ENCODE measurements at places on chromosomes 7 and 10.

DNA sequence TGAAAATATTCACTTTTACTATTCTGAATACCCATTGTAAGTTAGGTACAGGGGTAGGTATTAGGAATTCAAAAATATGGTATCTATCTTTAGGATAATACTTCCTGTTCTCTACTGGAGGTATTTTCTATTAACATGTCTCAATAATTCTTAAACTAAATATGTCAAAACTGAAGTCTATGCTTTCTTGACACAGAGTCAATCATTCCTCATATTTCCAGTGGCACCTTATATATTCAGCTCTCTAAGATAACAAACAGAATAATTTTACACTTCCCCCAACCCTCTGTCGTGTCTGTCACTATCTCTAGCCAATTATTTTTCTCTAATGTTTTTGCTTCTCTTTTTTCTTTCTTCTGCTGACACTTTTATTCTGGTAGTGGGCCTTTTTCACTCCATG lies 138.9 kb downstream of the TMEM26 start:
- no peak for DNase-seq

DNA sequence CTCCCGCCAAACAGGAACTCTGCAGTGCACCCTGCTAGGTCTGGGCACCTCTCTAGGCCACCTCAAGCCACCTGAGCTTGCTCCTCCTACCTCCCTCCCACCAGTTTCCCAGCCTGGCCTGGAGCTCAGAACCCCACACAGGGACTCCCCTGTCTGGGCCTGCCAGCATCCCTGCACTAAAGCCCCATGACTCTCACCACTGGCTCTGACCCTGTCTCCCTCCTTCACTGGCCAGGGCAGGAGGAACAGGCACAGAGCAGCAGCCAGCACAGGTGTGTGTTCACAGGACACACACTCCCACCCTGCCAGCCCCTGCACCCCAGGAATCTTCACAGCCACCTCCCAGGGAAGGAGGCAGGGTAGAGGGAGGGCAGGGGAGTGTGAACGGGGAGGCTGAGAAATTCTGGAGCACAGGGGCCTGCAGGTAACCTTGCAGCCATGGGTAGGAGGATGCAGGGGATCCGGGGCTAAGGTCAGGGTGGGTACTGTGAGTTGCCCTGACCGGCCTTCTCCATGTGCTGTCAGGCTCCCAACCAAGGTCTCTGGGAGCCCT lies 13.9 kb upstream of the ANTXRL start:
- DNase-seq: no peak

DNA sequence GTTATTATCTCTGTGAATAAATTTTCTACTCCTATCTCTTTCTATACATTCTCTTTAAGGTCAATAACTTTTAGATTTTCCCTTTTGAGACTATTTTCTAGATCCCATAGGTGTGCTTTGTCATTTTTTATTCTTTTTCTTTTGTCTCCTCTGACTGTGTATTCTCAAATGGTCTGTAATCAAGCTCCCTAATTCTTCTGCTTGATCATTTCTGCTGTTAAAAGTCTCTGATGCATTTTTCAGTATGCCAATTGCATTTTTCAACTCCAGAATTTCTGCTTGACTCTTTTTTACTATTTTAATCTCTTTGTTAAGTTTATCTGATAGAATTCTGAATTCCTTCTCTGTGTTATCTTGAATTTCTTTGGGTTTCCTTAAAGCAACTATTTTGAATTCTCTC lies 78.2 kb downstream of the THNSL1 start:
- no peak for DNase-seq

DNA sequence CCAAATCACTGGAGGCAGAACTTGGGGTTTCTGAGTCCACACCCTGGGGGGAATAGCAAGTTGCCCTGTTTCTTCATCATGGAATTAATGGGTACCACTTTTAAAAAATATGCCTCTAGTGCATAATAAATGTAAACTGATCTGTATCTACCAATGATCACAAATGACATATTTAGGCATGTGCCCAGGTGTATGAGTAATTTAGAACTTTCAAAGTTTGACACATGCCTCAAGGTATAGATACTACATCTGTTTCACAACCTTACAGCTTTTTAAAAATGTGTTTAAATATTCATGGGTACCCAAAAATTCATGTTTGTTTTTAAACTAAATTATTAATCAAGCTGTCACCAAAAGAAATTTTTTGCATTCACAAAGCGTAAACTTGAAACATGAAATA lies 226.0 kb downstream of the KIAA1217 start:
- DNase-seq: no peak

- no peak for DNase-seq
Observed at GRCh38 chr7:141685285-141686023, 16.5 kb downstream of the DENND11 start.

GRCh38 chr10:58968389-58968755 lies 208.1 kb upstream of the PHYHIPL start:
- no peak for DNase-seq

DNA sequence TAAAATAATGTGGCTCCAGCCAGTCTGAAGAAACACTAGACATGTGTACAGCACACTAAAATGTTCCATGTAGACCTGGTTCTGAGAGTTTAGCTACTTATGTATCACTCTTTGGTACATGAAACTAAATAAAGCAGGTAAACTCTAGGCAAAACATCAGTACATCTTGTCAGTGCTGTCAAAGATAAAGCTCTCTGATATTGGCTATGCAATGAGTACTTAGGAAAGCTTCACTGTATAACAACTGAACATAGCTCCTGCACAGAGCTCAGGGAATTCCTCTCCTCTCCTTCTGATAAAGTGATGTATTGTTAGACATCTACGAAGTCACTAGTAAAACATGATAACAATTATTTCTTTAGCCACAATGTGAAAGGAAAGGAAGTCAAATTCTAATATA lies 3.5 kb downstream of the LRRN3 start:
- DNase-seq: no peak

DNA sequence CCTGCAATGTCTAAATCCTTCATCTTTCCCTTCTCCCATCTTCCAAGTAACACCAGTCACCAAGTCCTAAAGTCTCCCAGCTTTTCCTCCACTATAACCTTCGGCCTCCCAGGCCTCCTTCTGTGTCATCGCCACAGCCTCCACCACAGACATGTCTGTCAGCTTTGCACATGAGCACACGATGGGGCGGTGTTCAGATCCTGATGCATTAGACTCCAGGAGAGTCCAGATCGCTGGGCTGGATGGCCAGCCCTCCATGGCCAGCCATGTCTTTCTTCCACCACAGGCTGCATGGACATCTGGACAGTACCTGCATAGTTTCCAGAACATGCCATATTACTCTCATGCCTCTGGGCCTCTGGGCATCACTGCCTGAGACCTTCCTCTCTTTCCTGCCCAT lies 974.2 kb upstream of the ZNF722 start:
- no peak for DNase-seq

DNA sequence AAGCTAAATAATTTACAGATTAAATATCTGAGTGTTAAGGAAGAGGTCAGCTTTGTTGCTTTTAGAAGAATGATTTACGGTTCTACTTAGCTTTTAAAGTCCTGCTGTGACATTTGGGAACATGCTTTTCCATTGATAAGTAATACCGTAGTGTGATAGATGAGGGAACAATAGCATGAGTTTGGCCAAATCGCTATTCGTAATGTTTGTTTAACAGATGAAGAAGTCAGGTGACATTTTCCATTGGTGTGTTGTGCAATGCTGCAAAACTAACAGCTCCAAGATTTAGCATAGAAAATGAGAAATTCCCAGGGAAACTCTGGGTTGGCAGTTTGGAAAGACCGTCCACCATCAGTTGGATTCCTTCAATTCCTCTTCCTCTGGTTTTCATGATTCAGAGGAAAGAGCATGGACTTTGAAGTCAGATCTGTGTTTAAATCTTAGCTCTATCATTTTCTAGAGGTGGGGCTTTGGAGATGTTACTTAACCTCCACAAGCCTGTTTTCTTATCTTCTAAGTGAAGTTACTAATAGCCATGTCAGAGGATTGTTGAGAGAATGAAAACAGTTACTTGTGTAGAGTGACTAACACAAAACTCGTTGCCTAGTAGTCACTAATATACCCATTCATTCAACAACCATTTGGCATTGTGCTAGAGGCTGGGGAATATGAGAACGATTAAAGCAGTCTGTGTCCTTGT lies 140.4 kb upstream of the BMPER start:
- DNase-seq: no peak

GRCh38 chr7:66847879-66848790 lies 72.9 kb upstream of the TMEM248 start:
- no peak for DNase-seq

DNA sequence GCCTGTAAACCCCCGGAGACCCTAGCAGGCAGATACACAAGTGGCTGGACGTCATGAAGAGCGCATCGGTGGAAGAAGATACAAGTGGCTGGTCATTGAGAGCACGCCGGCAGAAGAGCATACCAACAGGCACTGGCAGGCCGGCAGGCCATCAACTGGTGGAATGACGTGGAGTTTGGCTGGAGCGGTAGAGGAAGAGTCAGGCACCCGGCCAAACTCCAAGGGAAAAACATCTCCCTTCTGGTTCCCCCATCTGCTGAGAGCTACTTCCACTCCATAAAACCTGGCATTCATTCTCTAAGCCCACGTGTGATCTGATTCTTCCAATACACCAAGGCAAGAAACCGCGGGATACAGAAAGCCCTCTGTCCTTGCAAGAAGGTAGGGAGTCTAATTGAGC lies 113.4 kb upstream of the NPSR1 start:
- no peak for DNase-seq

DNA sequence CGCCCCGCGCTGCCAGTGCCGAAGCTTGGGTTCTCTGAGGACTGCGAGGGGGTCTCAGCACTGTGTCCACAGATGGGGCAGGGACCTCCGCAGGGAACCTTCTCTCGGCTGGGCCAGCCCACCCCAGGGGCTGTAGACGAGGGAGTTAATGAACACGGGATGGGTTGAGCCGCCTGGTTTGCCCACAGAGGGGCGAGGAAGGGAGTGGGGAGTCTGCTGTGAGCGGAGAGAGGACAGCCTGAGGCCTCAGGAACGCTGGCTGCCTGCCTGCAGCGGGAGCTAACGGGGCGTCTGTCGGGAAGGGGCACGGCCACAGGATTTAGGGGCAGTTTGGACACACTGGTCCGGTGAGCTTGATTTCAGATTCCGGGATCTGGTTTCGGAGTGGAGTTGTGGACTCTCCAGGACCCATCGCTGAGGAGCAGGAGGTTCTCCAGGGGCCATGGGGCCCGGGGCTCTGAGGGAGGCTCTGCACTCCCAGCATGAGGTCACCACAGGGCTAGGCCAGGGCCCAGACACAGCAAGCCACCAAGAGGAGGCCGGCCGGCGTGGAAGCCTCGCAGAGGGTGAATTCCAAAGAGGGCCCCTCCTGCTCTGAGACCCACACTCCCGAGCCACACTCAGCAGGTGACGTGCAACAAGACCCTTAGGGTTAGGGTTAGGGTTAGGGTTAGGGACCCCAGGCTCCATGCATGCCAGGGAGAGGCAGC lies 19.0 kb upstream of the FAM20C start:
- DNase-seq: no peak

- no peak for DNase-seq
Observed at GRCh38 chr10:67770537-67770936, 67.5 kb downstream of the DNAJC12 start.

GRCh38 chr10:97748116-97748515 lies 11.2 kb downstream of the ZFYVE27 start:
- no peak for DNase-seq

DNA sequence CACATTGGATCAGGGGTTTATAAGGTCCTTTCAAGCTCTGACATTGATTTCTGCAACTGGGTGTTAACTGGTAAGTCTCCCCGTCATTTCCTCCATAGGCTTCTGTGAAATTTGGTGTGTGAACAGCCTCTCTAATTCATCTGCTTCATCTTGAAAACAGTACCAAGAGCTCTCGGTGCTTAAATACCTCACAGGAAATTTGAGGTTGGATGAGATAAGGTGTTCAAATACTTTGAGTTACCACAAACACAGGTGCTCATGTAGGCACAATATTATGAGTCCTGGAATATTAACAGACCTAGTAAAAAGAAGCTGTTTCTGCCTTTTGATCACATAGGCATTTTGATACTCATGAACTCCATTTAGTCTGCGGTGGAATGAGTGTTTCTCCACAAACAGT lies 85.2 kb downstream of the RTKN2 start:
- no peak for DNase-seq

GRCh38 chr7:76283254-76284159 lies 19.0 kb upstream of the HSPB1 start:
- DNase-seq: no peak

GRCh38 chr7:76397409-76398183 lies 11.9 kb downstream of the SSC4D start:
- DNase-seq: peak; percentile 32

DNA sequence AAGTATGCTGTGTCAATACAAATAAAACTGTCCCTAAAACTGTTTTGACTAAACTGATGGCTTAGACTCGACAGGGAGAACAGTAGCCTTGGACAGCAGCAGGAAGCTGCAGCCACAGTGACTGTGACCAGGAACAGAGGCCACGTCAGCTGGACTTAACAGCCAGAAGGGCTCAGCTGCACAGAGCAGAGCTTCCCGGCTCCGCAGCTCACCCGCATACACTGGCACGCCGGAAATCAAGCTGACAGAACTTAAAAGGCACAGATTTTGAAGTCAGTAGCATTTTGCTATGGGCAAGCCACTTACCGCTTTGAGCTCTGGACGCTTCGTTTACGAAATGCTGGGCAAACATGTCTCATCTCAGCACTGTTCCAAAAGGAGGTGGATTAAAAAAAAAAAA lies 769.7 kb upstream of the AUTS2 start:
- no peak for DNase-seq

DNA sequence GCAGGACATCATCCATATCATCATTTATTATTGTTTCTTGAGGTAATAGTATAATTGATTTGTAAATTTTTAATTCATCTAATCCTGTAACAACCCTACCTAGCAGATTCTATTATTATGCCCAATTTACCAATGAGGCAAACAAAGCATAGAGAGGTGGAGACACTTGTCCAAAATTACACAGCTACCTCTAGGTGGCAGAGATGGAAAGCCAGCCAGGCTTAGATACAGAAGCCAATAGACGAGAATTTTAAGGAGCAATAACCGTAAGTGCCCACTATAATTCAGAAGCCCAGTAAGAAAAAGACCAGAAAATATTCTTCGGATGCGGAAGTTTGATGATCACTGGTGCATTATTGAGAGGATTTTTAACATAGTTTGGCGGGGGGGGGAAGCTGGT lies 54.0 kb downstream of the ANK3 start:
- no peak for DNase-seq

DNA sequence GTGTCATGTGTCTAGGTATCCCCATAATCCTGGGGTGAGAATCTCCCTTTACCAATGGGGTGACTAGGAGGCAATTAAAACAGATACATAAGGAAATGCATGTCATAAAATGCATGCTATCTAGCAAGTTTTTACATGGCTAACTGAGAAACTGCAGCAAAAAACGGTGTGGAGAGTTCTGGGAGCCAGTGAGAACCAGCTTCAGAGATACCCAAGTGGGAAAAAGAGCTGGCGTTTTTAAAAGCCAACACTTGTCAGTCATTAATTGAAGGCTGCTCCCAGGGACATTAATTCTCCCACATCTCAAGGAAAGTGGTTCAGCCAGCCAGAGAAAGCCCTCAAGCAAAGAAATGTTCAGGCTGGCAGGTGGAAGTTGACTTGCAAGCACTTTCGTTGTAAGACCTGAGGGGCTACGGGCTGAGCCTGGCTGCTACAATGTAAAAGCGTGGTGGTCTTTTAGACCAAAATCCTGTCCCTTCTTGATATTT lies 28.1 kb downstream of the ST8SIA6 start:
- DNase-seq: no peak

Data from NCI-H526 treated with DMSO at 0.1 percent for 48 hours (cell line).